ENCODE measurements at places on chromosomes 13 and 19. TPM values are rescaled to one million over a fixed set of nuclear protein-coding genes. Genes with fewer than 3 reads are reported as not detected.

Gene ETV2
- not detected for total RNA-seq

Gene FGF14
- total RNA-seq, result under 0.01 TPM

Gene ZNF43
- 10.0 TPM for total RNA-seq

Gene ZNF726
- 5.9 TPM for total RNA-seq

Gene CALR3
- not detected for total RNA-seq

Gene CACNA1A
- 0.39 TPM for total RNA-seq

Gene RNF17
- not detected for total RNA-seq

Gene THAP8
- total RNA-seq, result 5.5 TPM

Gene OXGR1
- total RNA-seq, result not detected

Gene FPR2
- not detected for total RNA-seq
